ENCODE measurements at places on chromosomes 6 and 20.

DNA sequence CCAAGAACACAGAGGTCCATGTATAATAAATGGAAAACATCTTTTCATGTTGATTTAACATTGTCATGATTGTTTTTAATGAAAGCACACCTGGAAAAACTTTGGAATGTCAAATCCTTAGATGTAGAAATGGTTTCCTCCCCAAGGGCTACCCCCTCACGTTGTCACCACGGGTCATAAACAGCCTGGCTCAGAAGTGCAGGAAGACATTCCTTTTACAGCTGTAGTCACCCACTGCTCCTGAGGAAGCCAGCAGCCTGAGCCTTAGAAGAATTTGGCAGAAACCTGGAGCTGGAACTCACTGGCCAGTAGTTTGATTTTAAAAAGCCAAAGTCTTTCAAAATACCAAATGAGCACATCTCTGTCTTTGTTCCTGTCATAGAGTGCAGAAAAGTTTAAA, 23.7 kb downstream of the ADGRF5 start:
- H3K27me3 ChIP-seq = peaks cover 2% of the 10 kb centered on the region
- no peaks in the 10 kb centered on the region for H3K4me1 ChIP-seq
- no peaks in the 10 kb centered on the region for H3K36me3 ChIP-seq
- DNase-seq = no peak
- no peak overlapping the region for H3K4me3 ChIP-seq

GRCh38 chr20:9088556-9088955, 19.7 kb downstream of the PLCB4 start:
- no peak overlapping the region for H3K27ac ChIP-seq
- H3K4me1 ChIP-seq = no peaks in the 10 kb centered on the region
- no peak overlapping the region for H3K4me3 ChIP-seq
- no peaks in the 10 kb centered on the region for H3K27me3 ChIP-seq

DNA sequence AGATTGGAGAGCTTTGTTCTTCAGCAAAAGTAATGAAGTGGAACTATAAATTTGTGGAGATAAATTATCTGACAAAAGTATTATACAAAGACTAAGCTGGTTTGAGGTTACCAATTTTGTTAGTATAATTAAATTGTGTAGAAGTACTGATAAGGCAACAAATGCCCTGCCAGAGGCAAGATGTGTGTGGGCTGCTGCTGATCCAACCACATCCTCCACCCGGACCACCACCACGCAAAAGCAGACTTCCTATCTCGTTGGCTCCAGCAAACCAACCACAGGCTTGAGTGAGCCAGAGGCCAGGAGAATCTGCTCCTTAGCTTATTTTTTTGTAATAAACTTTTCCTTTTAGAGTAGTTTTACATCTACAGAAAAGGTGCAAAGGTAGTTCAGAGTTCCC, 1.1 kb upstream of the MYLK4 start:
- no peaks in the 10 kb centered on the region for H3K27me3 ChIP-seq
- DNase-seq = no peak
- no peak overlapping the region for H3K27ac ChIP-seq
- no peak overlapping the region for H3K4me3 ChIP-seq
- H3K36me3 ChIP-seq = no peaks in the 10 kb centered on the region
- no peaks in the 10 kb centered on the region for H3K4me1 ChIP-seq

DNA sequence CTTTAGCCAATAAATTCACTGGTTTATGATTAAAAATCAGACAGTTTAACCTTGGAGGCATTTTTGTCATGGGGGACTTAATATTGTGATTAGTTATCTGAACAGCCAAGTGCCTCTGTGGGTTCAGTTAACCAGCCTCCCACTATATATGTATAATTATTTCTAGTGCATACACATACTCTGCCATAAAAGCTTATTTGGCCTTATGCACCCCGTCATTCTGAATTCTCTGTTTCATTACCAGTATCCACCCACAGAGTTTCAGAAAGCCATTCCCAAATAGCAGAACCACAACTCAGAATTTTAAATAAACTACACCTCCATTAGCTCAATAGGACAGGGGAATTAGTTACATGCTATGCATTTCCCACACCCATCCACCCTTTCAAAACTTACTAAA, 279.7 kb downstream of the ZFAND3 start:
- peaks cover 3% of the 10 kb centered on the region for H3K36me3 ChIP-seq
- no peak for DNase-seq
- H3K4me3 ChIP-seq = no peak overlapping the region

GRCh38 chr6:170250455-170250854, 40.4 kb downstream of the DLL1 start:
- DNase-seq = no peak
- no peaks in the 10 kb centered on the region for H3K4me1 ChIP-seq

DNA sequence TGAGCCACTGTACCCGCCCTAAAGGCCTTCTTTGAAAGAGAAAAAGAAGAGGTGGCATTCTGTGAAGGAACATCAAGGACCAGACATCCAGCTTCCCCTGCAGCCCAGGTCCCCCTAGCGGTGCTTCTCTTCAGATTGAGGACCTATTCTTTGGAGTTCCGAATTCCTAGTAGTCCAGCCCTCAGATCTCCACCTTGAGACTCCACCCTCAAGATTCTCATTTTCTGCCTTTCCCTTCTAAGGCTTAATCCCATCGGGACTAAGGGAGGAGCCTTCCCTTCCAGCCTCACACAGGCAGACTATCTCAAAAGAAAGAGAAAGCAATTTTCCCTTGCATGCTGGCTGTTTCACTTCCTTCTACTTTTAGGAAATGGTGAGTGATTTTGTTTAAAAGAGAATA, 32.5 kb downstream of the MUC22 start:
- DNase-seq = no peak
- no peak overlapping the region for H3K27ac ChIP-seq
- H3K4me1 ChIP-seq = no peaks in the 10 kb centered on the region
- H3K36me3 ChIP-seq = no peaks in the 10 kb centered on the region
- no peak overlapping the region for H3K4me3 ChIP-seq
- no peaks in the 10 kb centered on the region for H3K27me3 ChIP-seq

DNA sequence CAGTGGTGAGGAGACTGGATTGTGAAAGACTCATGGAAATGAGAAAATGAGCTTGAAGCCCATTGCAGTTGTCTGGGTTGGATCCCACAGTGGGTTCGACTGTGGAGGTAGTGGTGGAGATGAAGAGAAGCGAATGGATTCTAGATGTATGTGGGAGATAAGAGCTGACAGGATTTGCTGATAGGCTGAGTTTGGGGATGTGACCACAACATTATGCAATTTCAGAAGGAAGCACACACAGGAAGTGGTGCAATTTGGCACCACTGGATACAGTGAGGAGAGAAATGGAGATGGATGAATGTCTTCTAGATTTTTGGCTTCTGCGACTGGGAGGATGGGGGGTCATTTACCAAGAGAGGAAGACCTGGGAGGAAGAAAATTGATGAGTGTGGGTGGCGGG, 64.4 kb upstream of the MAFB start:
- H3K4me3 ChIP-seq = no peak overlapping the region
- no peak for DNase-seq
- H3K27me3 ChIP-seq = no peaks in the 10 kb centered on the region
- H3K36me3 ChIP-seq = no peaks in the 10 kb centered on the region
- peaks cover 19% of the 10 kb centered on the region for H3K4me1 ChIP-seq
- no peak overlapping the region for H3K27ac ChIP-seq

DNA sequence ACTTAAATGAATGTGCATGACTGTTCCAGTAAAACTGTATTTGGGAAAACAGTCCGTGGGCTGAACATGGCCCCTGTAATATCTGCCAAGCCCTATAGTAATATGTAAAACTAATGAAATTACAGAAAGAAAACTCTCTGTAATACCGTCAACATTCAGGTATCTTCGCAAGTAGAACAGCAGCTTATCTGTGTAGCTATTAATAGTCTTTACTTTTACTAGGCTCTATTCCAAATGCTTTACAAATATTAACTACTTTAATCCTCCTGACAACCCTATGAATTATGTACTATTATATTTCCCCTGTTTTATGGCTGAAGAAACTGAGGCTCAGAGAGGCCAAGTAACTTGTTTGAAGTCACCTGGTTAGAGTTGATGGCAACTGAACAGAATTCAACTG, 57.1 kb downstream of the DAAM2 start:
- no peak overlapping the region for H3K4me3 ChIP-seq
- no peaks in the 10 kb centered on the region for H3K4me1 ChIP-seq

DNA sequence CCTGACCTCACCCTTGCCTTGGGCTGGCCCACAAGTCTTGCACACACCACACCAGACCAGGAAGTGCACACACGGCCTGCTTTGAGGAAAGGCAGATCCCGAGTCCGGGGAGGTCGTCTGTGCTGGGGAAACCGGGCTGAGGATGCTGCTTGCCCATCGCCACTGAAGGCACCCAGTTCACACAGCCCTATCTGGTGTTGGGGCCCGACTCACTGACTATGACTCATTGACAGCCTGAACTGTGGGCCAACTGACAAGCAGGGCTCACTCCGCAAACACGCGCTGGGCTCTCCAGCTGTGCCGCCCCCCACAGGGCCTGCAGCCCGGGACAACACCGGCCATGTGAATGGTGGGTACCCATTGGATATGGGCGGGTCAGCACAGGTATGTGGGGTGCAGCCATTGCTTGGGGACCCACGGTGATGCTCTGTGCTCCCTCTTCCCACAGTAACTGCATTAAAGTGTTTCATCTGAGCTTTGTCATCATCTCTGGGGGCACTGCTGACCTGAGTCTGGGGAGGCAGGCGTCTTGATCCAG, 1.6 kb downstream of the SAMD10 start:
- H3K27ac ChIP-seq = peak overlapping the region; percentile 73
- H3K27me3 ChIP-seq = no peaks in the 10 kb centered on the region
- H3K4me3 ChIP-seq = peak overlapping the region; percentile 78
- DNase-seq = peak; percentile 50
- peaks cover 66% of the 10 kb centered on the region for H3K4me1 ChIP-seq
- H3K36me3 ChIP-seq = peaks cover 16% of the 10 kb centered on the region

DNA sequence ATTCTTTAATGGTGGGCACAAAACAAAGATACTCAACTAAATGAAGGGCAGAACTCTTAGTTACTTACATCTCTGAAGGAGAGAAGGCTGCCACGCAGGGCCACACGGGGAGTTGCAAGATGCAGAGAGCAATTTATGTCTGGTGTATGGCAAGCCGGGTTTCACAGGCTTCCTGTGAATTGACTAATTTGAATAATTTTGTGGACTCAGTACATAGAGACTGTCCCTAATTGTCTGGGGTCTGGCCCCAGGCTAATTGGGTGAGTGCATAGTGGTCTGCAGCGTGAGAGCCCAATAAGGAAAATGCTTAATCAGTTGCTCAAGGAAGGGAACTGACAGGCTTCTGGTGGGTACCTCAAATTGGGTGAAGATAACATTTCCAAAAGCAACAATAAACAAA, 205.7 kb downstream of the OTOR start:
- no peaks in the 10 kb centered on the region for H3K27me3 ChIP-seq
- H3K27ac ChIP-seq = no peak overlapping the region
- no peaks in the 10 kb centered on the region for H3K4me1 ChIP-seq
- no peak overlapping the region for H3K4me3 ChIP-seq

DNA sequence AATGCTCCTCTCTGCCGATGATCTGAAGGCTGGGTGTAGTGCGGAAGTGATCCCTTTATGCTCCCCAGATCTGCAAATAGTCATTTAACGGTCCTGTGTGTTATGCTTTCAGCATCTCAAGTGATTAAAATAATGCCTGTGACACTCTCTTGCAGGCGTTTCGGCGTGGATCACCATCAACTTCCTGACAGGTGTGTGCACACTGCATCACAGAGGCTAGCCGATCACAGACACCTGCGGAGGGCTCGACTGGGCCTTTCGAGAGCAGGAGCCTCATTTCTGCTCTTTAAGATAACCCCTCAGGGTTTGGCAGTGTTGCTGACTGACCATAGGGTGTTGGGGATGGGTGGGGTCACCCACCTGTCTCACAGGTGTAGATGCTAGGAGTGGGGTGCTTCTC, 20.0 kb downstream of the ENTPD6 start:
- H3K27me3 ChIP-seq = no peaks in the 10 kb centered on the region
- no peak for DNase-seq
- H3K4me1 ChIP-seq = no peaks in the 10 kb centered on the region
- H3K36me3 ChIP-seq = peaks cover 60% of the 10 kb centered on the region

DNA sequence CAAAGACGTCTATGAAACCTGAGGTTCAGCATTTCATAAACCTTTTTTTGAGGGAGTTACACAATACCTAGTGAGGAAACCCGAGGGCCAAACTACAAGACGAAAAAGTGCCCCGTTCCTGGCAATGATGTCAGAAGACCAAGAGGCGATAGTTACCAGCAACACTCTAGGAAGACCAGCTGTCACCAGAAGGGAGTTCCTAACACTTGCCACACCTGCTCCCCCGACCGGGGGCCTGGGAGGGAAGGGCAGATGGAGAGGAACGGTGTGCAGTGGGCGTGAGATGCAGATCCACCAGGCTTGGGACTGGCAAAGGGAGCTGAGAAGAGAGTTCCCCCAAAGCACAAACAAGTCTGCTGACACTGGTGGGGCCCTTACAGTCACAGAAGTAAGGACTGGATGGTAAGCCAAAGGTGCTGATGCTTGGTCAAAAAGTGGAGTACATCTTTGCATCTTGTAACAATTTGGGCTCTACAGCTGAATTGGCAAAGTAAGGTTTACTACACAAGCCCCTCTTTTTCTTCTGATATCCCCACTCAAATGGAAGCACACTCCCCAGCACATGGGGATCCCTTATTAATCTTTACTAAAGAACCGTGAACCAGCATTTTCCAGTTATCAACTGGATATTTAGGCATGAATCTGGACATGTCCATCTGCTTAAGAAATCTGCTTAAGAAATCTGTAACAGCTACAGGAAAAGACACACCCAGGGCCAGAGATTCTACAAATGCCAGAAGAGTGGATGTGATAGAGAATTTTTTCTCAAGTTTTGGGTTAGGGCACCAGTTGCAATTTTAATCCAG, 38.5 kb downstream of the PANK2 start:
- H3K4me1 ChIP-seq = peaks cover 23% of the 10 kb centered on the region
- H3K36me3 ChIP-seq = peaks cover 25% of the 10 kb centered on the region
- peak overlapping the region; percentile 17 for H3K27ac ChIP-seq
- H3K4me3 ChIP-seq = no peak overlapping the region
- H3K27me3 ChIP-seq = no peaks in the 10 kb centered on the region
- DNase-seq = no peak

GRCh38 chr6:26420688-26421171, 18.7 kb downstream of the BTN3A1 start:
- peak overlapping the region; percentile 40 for H3K27ac ChIP-seq
- H3K4me3 ChIP-seq = peak overlapping the region; percentile 93

DNA sequence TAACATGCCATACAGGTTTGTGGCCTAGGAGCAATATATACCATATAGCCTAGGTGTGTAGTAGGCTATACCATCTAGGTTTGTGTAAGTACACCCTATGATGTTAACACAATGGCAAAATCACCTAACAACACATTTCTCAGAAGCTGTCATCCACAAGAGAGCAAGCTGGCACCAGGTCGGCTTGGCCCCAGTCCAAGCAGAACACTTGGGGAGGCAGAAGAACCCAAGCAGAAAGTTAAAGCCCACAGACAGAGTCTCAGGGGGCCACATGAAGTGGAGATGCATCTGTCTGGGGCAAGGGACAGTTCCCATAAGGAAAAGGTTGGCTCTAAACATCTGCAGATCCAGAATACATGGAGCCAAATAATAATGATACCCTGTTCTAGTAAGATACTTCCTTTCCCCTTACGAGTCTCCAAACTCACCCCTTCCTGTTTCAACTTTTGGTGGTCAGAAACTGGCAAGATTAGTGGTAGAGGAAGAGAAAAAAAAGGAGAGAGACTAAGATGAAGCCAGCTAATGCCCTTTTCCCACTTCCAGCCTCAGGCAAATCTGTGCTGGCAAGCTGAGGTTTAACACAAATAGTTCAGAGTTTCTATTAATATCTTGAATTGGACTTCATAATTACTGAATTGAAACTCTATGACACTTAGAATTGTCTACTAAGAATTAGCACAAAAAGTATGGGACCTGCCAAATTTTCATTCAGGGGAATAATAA, 29.5 kb downstream of the TCF21 start:
- no peaks in the 10 kb centered on the region for H3K36me3 ChIP-seq
- peaks cover 4% of the 10 kb centered on the region for H3K4me1 ChIP-seq
- no peak for DNase-seq
- no peak overlapping the region for H3K4me3 ChIP-seq

All from CD4-positive, alpha-beta T cell (primary cell).